ENCODE measurements at places on chromosomes 2 and 18.
A peak's percentile ranks its signal among the peaks of the same experiment; 100 is the strongest.

GRCh38 chr2:99480390-99480789 is 9.4 kb downstream of the REV1 start:
- DNase-seq: no peak

GRCh38 chr2:105886687-105887086 is 142.0 kb downstream of the NCK2 start:
- DNase-seq: no peak

- DNase-seq: no peak
Measured at GRCh38 chr2:140359056-140359771, 1579.0 kb upstream of the NXPH2 start.

DNA sequence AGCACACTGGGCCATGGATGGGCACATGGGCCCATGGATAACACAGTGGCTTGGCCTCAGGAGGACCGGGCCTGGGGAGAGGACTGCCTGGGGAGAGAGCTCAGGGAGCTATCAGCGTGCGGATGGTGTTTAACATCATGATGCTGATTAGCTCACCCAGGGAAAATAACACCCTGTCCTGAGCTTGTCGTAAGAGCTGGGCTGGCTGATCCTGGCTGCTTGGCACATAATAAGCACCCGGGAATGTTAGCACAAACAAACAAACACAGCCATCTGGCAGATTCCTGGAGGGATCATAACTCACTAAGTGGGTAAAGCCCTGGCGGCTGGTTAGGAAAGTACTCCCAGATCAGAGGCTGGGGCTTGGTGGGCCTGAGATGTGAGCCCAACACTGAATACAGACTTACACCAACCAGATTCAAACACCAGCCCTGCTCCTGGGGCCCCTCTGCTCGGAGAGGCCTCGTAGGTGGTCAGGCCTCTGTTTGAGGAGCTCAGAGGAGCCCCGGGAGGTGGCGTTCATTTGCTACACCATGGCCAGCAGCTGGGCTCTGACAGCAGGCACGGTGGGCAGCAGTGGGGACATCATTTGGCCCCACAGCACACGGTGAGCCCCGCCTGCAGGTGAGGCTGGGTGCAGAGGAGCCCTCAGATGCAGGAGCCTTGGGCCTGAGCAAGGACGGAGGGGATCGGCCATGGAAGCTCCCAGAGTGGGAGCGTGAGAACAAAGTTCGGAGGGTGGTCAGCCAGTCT is 193.4 kb upstream of the HDAC4 start:
- DNase-seq: no peak

- DNase-seq: no peak
Measured at GRCh38 chr18:21241301-21242048, 557 bp upstream of the GREB1L start.

DNA sequence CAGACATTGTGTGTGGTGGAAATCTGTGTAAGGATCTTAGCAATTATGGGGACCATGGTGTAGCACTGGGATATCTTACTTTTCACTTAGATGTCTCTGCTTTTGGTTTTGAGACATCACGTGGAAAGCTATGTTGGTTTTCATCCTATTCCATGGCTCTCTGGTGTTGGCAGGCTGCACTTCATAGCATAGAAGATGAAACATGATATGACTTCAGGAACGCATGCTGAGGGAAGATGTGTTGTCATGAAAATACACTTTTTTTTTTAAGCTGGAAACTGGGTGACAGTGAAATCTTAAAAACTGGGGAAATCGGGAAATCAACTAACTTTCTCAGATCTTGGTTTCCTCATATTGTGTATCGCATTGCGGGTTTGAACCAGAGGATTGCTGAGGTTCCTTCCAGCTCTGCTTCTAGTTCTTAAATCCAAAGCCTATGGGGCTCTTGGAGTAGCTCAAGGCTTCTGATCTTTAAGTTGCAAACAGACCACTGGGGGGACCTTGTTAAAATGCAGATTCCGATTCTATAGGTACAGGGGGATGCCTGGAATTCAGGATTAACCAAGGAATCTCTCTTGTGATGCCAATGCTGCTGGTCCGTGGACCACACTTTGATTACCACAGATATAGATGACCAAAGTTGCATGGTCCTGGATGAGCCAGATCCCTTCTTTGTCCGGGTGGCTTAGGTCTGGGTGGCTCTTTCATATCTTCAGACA is 160.7 kb downstream of the SH3RF3 start:
- DNase-seq: no peak

- DNase-seq: no peak
Measured at GRCh38 chr2:134027980-134028379, 225.9 kb upstream of the MGAT5 start.

- DNase-seq: no peak
Measured at GRCh38 chr2:174614261-174614660, 16.7 kb upstream of the WIPF1 start.

GRCh38 chr2:158481116-158481515 is 24.4 kb downstream of the PKP4 start:
- DNase-seq: no peak

- DNase-seq: no peak
Measured at GRCh38 chr18:74766251-74766650, 168.6 kb downstream of the ZNF407 start.

GRCh38 chr2:169983506-169983905 is 156.3 kb downstream of the UBR3 start:
- DNase-seq: no peak

GRCh38 chr18:10296491-10296890 is 157.9 kb upstream of the APCDD1 start:
- no peak for DNase-seq

- DNase-seq: no peak
Measured at GRCh38 chr2:128361376-128362131, 42.9 kb upstream of the HS6ST1 start.

GRCh38 chr2:40160751-40161218 is 291.1 kb downstream of the SLC8A1 start:
- no peak for DNase-seq

- DNase-seq: no peak
Measured at GRCh38 chr18:23194997-23195957, 60.0 kb downstream of the CABLES1 start.

DNA sequence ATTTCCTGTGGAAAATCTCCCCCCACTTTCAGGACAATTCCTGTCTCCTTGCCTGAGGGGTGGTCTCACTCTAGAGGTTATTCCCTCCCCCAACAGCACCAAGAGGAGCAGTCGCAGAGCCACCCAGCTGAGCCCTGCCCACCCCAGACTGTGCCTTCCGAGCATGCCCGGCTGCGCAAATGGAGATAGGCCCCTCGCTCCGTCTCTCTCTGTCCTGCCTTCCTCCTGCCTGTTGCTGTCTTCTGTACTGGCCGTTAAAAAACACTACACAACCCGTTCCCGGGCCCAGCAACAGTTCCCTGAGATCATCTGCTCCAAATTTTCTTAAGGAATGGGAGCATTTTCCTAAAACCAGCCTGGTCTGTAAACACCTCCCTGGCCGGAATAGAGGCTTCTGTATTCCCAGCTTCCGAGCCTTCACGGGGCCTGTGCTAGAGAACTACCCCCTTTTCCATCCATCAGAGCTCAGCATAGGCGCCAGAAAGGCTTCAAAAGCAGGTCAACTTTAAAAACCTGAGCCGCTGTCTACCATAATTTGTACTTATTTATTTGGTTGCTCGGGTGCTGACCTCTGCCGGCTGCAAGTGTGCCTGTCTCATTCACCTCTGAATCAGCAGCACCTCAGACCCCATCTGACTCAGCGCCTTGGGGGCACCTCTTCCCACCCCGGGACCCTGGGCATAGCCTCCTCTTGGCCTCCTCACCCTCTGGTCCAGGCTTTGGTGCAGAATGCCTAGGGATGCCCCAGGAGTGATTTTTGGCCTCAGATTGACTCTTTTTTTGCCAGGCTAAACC is 159.4 kb downstream of the PXDN start:
- no peak for DNase-seq

- no peak for DNase-seq
Measured at GRCh38 chr2:135974036-135974435, 11.4 kb downstream of the DARS1 start.

- no peak for DNase-seq
Measured at GRCh38 chr2:162686336-162686735, 152.2 kb downstream of the KCNH7 start.

- DNase-seq: no peak
Measured at GRCh38 chr2:69644506-69644979, 1.0 kb upstream of the AAK1 start.

- DNase-seq: no peak
Measured at GRCh38 chr18:77023102-77023782, 109.3 kb downstream of the MBP start.

GRCh38 chr2:233267516-233268245 is 16.2 kb downstream of the ATG16L1 start:
- DNase-seq: peak; percentile 58

GRCh38 chr18:50320719-50321118 is 33.2 kb upstream of the CXXC1 start:
- DNase-seq: no peak

GRCh38 chr18:26941584-26941983 is 76.1 kb upstream of the AQP4 start:
- no peak for DNase-seq

- DNase-seq: no peak
Measured at GRCh38 chr2:210337159-210337558, 22.2 kb upstream of the MYL1 start.

DNA sequence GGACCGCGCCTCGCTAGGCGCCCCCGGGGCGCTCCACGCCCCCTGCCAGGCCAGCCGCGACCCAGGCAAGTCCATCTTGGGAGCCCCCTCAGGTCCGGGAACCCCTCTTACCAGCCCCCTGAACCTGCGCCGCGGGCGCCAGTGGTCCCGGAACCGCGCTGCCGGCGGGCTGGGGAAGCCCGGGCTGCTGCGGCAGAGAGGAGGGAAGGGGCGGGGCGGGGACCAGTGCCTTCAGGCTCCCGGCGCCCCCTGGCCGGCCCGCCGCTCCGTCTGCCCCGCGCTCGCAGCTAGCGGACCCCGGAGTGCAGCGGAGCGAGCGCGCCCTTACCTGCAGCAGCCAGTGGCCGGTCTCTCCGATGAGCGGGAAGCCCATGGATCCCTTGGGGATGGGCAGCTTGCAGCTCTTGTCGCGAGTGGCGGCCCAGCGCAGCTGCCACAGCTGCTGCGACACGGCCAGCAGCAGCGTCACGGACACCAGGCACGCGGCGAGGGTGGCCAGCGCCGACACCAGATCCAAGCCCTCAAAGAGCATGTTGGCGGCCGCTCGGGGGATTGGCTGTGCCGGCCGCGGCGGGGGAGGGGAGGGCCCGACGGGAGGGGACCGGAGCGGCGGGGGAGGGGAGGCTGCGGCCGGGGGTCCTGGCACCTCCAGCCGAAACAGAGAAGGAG is at the start of gene CYP26B1:
CYP26B1 (minus strand) TSS at position 560 of the 669 bp plus-strand sequence; CDS start at position 532, 28 bp downstream.
- no peak for DNase-seq

DNA sequence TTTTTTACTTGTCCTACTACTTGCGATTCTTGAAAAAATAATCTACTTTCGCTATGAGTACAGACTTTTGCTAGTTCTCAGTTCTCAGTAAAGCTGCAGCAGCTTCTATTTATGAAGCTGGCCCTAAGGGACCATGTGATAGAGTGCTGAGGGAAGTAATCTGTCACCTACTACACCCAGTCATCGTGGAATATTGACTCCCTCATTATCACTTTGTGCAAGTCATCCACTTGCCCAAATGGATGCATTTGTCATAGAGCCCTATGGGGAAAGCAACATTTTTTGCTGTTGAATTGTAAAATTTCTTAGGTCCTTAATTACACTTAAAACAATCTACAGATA is 1919.8 kb downstream of the SUCLG1 start:
- DNase-seq: no peak

DNA sequence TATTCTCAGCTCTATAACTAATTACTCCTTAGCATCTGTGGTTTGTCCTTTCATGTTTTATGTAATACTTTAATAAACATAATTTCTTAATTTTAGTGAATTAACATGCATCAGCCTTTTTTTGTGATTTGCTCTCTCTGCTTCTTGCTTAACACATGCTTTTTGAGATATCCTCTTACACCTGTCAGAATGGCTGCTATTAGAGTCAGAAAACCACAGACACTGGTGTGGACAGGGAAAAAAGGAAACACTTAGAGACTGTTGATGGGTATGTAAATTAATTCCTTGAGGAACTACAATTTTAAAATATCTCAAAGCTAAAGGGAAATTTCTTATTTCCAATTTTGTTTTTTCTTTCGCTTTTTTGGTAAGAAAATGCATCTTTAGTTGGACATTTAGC is 549.0 kb downstream of the ZNF804A start:
- DNase-seq: no peak

DNA sequence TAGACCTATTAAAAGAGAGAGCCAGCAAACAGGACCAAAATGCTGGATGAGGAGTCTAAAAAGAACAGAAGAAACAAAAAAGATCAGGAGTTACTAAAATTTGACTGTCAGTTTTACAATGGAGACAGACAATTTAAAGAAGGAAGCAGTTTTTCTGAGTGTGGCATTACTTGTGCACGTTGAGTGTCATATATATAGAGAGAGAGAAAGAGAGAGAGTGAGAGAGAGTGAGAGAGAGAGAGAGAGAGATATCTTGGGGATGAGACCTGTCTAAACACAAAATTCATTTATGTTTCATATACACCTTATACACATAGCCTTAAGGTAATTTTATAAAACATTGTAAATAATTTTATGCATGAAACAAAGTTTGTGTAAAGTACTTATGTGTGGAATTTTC is 2.1 kb upstream of the GALNT3 start:
- DNase-seq: no peak

GRCh38 chr2:75428646-75429443 is 131.9 kb downstream of the EVA1A start:
- DNase-seq: no peak

DNA sequence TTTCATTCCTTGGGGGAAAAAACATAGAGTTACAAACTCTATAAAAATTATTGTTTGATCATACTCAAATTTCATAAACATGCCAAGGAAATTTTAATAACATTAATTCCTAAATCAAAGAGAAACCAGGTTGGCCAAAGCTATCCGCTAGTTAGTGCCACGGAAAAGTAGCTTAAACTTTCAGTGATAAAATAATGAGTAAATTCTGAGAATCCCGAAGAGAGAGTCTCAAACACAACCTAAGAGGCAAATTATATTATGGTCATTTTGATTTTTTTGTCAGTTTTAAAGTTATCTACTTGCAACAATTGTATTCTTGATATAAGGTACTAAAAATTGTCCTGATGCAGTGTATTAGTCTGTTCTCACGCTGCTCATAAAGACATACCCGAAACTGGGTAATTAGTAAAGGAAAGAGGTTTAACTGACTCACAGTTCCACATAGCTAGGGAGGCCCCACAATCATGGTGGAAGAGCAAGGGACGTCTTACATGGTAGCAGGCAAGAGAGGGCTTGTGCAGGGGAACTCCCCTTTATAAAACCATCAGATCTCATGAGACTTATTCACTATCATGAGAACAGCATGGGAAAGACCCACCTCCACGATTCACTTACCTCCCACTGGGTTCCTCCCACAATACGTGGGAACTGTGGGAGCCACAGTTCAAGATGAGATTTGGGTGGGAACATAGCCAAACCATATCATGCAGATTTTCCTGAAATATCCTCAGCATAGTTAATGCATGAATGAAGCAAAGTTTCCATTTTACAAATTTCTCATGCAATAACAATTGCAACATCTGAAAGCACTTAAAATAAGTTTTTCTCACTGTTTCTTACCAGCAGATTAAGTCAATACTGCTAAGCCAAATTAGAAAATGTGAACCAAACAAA is 205.9 kb upstream of the STK17B start:
- no peak for DNase-seq
